GF-D8 (cell line): ENCODE measurements at places on chromosomes 3 and 15.
A peak's percentile ranks its signal among the peaks of the same experiment; 100 is the strongest.

DNA sequence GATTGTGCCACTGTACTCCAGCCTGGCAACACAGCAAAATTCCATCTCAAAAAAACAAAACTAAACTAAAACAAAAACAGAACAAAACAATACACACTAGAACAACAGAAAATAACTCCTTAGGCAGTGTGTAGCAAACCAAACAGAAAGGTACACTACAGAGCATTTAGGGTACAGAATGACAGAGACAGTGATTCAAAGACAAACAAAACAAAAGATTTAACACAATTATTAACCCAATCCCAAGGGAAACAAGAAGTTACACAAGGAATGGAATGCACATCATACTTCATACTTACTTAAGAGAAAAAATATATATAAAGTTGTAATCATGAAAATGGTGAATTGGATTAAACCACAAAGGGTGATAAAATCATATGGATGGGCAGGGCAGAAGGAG, 12.9 kb downstream of the SLC25A20 start:
- no peak for DNase-seq

- DNase-seq, result no peak
Observed at GRCh38 chr3:136818769-136819391, at the start of gene SLC35G2. Gene SLC35G2, plus strand, starts transcription at chr3:136819126. Its CDS starts 35,335 bp downstream, at chr3:136854461.

DNA sequence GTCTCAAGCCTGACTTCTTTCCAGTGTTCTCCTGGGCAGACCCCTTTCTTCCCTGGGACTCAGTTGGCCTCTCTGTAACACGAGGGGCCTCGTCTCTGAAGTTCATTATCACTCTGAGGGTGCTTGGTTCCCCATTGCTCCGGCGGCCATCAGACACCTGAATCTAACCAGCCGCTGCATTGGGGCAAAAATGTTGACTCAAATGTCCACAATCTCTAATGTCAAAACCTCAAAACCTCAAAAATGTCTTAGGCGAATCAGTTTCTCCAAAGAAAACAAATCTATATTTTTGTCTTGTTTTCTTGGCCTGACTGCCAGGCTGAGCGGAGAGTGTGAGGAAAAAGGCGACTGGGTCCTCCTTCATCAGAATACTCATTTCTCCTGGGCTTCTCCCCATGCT, 220.7 kb downstream of the VPS13C start:
- no peak for DNase-seq

DNA sequence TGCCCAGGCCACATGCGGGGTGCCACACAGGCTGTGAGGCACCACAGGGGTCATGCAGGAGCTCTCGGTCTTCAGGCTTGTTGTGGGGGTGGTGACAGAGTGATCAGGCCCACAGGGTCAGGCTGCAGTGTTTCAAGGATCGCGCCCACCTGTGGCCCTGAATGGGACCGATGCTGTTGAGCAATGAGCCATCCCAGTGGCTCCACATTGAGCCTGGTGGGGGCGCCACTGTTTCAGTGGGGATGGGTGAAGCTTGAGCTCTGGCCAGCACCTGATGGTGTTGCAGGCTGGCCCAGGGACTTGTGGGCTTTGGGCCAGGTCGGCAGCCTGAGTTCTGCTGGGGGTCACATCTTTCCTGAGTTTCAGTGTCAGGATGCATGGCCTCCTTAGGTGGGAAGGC, 230.1 kb downstream of the UBE3A start:
- DNase-seq, result no peak

DNA sequence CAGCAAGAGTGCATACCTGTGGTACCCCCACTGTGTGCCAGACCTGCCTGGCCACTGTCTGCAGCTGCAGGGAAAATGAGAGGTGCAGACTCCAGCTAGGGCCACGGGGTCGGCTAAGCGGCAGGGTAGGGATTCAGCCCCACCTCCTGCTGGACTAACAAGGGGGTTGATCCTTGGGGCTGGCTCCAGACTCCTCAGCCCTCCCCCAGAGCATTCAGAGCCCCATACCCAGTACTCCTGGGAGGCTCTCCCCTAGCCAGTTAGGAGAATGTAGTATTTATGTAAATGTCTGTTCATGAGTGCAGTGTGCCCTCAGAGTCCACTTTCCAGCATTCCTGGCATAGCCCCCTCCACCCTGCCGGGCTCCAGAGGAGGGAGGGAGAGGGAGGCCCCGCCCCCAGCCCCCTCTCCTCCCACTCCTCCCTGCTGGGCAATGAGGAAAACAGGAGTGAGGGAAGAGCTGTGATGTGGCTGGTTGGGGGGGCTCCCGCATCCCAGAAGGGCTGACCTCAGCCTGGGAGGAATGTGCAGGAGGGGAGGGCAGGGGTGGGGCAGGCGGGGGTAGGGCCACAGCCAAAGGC, 4.5 kb upstream of the SEMA3B start:
- DNase-seq, result no peak

- DNase-seq, result no peak
Observed at GRCh38 chr15:57731530-57732103, 25.1 kb downstream of the POLR2M start.

GRCh38 chr3:147311716-147312115, 94.6 kb downstream of the ZIC4 start:
- DNase-seq, result no peak

DNA sequence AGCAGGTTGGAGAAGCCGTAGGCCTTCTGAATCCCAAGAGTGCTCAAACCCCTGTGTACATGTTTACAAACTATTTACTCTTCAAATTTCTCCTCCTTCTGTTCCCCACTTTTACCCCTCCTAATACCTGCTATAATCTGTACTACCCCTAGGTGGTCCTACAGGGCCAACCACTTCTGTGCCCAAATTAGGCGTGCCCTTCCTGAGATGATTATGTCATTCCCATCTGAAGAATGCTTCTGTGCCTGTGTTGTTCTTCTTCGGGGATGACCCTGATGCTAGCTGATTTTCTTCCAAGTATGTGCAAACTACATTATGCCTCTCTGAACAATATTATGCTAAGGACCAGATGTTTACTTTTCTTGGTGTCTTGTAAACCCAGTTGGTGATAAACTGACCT, 20.5 kb downstream of the RBP2 start:
- no peak for DNase-seq

DNA sequence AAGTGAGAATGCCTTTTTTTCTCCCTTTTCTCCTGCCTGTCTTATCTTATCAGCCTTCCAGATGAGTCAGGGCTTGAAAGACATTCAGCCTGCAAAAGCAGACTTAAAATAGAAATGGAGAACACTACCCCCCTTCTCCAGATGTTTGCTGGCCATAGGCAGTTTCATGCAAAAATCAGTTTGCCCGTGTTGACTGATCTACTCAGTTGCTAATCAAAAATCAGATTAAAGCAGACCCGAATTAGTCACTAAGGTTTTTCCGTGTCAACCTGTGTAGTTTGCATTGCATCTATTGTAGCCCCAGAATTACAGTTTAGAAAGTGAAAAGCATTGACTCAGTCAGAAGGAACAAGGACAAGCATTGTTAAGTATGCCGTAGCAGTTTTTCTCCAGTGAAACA, 56.2 kb downstream of the IL5RA start:
- DNase-seq, result no peak

- DNase-seq, result no peak
Observed at GRCh38 chr3:8784676-8785435, 15.4 kb upstream of the OXTR start.

DNA sequence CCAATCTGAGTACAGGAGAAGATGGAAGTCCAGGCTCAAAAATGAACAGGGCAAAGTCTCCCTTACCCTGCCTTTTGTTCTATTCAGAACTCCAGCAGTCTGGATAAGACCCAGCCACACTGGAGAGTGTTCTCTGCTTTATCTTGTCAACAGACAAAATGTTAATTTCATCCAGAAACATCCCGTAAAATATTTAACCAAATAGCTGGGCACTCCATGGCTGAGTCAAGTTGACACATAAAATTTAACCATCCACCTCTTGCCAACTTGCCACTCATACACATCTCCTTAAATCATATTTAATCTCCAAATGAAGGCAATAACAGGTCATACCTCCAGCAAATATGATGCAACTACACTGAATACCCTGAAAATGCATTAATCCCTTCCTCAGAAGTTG, 33.6 kb downstream of the MKRN3 start:
- DNase-seq, result no peak

DNA sequence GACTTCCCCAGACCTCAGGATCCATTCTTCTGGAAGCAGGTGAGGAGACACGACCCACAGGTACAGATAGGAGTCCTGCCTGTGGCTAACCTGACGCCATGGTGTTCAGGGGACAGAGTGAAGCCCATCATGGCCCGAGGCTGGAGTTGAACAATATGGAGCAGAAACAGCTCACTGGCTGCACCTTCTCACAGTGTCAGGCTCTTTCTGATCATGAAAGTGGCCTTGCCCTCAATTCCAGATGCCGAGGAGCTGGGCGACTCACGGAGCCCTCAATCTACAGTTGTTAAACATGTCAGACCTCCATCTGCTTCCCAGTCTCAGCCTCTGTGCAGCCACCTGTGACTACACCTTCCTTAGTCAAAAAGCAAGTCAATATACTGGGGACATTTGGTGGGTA, 110.8 kb upstream of the SMAD3 start:
- DNase-seq, result no peak

DNA sequence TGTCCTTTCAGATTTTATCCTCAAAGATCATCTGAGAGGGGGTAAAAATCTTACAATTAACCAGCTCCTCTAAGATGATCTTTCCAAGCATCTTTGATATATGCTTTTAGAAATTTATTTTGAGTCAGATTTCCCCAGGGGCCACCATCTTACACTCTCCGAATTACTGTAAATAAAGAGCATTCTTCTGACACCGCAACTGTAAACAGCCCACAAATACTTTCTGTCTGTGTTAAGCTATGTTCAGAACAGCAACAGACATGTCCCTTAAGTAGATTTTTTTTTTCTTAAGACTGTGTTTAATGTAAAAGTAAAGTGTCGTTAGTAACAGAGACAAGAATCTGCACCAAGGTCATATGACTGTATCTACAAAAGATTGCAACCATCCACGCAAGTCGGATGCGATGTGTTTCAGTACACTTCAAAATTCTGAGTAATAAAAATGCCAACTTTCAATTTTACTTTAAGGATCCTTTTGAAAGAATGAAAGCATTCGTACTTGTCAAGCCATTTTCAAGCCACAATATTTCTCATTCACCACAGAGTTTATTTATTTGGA, 159.0 kb upstream of the KCNH8 start:
- no peak for DNase-seq

DNA sequence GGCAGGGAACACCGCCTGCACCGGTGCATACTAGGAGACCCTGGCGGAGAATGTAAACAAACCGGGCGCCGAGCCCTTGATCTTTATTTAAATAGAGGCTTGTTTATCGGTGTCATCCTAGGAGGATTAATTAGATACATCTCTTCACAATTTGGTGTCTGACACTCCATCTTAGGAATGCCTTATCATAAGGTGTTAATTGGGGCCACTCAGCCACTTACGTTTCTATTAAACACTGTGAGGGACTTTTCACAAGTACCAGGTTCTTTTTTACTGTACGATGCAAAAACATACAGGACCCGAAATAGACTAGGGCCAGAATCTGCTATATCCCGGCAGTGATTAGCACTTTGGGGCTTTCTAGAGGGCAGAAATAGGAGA, 8.0 kb downstream of the EOMES start:
- no peak for DNase-seq

DNA sequence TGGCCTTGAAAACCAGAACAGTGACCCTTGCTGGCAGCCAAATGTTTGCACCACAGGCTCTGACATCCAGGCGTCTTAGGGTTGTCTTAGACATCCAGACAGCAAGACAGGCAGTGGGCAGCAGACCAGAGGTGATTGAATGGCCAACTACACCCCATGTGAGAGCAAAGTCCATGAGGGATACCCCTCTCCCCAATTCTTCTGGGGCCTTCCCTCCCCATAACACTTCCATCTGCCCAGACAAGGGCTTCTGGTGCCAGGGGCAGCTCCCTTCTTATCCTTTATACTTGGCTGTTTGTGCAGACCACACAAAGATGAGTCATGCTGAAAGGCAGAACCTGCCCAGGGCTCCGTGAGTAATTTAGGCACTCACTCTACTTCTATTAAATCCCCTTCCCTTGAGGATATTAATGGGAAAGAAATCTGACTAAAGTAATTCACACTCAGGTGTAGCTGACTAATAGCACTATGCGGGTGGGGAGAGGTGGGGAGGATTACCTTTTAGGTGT, 257.9 kb downstream of the UACA start:
- no peak for DNase-seq

- no peak for DNase-seq
Observed at GRCh38 chr15:92914768-92915221, 14.7 kb downstream of the CHD2 start.

- no peak for DNase-seq
Observed at GRCh38 chr15:76962337-76963013, 30.9 kb downstream of the RCN2 start.

GRCh38 chr15:48996276-48996675, 32.6 kb upstream of the SHC4 start:
- DNase-seq, result no peak

- no peak for DNase-seq
Observed at GRCh38 chr3:31848911-31849310, 132.2 kb downstream of the OSBPL10 start.

- DNase-seq, result no peak
Observed at GRCh38 chr15:95013381-95013780, 782.0 kb downstream of the MCTP2 start.

GRCh38 chr3:149638228-149639092, 19.4 kb downstream of the WWTR1 start:
- DNase-seq, result no peak

GRCh38 chr3:3081381-3082233, 28.6 kb downstream of the IL5RA start:
- DNase-seq, result peak; percentile 48

DNA sequence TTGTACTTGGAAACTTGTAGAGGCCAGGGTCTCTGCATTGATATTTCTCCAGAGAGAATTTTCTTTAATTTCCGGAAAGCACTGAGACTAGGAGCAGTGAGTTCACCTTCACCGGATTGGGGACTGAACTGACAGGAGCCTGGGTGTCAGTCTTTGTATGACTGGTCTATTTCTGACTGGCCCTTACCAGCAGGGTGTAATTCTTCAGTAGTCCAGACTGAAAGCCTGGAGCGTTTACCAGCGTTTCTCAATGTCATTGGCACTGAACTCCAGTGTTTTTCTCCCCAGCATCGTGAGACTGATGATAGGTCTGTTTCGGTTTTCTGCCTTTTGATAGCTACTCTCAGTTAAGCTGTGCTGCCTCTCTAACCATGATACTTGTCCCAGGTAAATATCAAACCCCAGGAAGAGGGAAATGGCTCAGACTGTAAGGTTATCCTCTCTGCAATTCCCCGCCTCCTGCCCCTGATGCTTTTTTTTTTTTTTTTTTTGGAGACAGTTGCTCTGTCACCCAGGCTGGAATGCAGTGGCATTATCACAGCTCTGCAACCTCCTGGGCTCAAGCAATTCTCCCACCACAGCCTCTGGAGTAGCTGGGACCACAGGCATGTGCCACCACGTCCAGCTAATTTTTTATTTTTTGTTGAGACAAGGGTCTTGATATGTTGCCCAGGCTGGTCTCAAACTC, 103.6 kb downstream of the CACNA2D3 start:
- no peak for DNase-seq

GRCh38 chr3:60514085-60514649, 737.1 kb downstream of the FHIT start:
- DNase-seq, result no peak

DNA sequence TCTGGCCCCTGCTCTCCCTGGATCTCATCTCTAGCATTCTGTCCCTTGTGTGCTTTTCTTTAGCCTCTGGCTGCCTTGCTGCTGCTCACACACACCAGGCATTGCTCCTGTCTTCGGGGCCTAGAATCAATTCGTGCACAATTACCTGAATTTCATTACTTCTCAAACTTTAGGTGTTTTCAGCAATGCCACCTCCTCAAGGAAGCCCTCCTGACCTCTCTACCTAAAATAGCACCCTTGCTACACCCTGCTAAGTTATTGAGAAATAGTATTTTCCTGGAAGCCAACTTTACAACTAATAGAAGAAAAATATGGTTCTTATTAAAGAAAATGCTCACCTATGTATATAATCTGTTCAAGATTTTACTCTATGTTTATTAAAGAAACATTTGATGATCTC, 40.4 kb downstream of the CP start:
- DNase-seq, result no peak
